ENCODE measurements at places on chromosomes 1 and 21. TPM values are rescaled to one million over a fixed set of nuclear protein-coding genes. Genes with fewer than 3 reads are reported as not detected.

The SMIM1 gene
- total RNA-seq: 1.4 TPM

The URB1 gene
- 32.3 TPM for total RNA-seq

The ABCG1 gene
- total RNA-seq: 8.0 TPM

The MYBPH gene
- not detected for total RNA-seq

The CD48 gene
- 103 TPM for total RNA-seq

The CACNA1S gene
- not detected for total RNA-seq

The PRDM16 gene
- not detected for total RNA-seq

The SLC5A3 gene
- 41.2 TPM for total RNA-seq

The NDUFS2 gene
- total RNA-seq: 79.0 TPM

The FCMR gene
- total RNA-seq: 16.7 TPM

The CD55 gene
- 132 TPM for total RNA-seq

DNA sequence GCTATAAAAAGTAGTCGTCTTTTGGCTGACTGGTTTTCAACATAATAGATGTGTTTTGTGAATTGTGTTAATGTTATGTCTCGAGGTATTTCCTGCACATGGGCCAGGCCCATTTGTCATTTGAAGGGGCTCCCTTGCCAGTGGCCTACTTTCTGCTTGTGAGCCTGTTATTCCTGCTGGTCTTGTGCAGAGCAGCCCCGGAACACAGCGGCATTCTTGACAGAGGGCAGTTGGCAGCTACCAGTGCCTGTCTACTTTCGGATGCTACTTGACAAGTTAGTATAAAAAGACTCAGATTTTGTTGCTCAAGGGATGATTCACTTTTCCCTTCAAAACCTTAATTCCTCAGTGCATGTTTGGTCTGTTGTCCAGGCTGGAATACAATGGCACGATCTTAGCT, 28.5 kb downstream of the PGM1 start:
- peaks cover 11% of the 10 kb centered on the region for H3K36me3 ChIP-seq
- H3K27me3 ChIP-seq: no peaks in the 10 kb centered on the region
- DNase-seq: no peak
- H3K4me1 ChIP-seq: peaks cover 18% of the 10 kb centered on the region

DNA sequence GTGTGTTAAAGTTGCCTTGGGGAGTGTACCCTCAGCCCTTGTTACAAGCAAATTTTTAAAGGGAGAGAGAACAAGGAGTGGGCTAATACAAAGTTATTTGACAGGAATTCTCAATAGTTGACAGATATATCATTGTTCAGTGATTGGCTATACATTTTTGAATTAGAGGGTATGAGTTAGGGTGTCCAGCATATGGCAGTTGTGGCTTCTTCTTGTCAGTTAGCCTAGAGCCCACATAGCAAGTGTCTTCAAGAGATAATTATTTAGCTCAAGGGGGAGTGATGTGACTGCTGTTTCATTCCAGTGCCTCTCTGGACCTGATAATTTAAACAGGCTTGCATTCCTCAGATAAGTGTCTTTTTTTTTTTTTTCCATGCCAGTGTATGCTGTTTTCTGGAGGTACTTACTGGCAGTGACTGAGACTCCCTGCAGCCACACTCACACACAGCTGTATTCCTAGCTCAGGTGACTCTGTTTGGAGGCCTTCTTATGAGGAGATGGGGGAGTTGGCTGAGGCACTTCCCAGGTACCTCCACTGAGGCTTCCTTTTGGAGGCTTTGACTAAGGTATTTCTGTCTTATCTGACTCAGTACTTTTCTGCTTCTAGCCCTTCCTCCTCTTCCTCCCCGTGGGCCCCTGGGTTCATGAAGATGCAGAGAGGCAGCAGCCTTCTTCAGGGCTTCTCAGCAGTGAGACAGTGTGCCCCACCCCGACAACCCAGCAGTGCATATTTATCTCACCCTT, 32.3 kb downstream of the IVNS1ABP start:
- peaks cover 25% of the 10 kb centered on the region for H3K4me1 ChIP-seq
- DNase-seq: no peak
- no peak overlapping the region for H3K4me3 ChIP-seq
- H3K27ac ChIP-seq: no peak overlapping the region

GRCh38 chr1:174713796-174714195, 266.0 kb downstream of the GPR52 start:
- no peaks in the 10 kb centered on the region for H3K27me3 ChIP-seq
- no peaks in the 10 kb centered on the region for H3K4me1 ChIP-seq
- no peak overlapping the region for H3K4me3 ChIP-seq
- DNase-seq: no peak
- H3K36me3 ChIP-seq: no peaks in the 10 kb centered on the region
- H3K27ac ChIP-seq: no peak overlapping the region

DNA sequence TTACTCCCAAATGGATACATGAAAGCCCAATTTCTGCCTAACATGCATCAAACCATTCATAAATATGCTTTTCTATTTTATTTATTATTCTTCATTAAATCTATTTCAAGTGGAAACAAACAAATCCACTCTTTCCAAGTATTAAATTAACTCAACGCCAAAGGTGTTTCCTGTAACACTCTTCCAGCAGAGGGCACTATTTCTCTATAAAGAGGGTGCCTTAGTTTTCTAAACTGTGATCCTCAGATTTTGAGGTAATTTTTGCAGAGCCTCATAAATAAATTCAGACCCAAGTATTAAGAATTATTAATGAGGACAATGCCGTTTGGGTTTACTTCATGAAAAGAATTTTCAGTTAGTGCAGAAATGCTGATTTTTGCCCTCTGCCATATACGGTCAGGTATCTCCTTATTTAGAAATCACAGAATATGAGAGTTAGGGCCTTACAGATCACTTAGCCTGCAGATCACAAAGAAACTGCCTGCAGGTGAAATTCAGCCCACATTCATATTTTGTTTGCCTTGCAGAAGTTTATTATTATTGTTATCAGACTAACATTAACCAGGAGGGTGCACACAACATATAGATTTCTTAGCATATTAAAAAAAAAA, 40.1 kb upstream of the MYSM1 start:
- H3K36me3 ChIP-seq: no peaks in the 10 kb centered on the region
- peaks cover 4% of the 10 kb centered on the region for H3K27me3 ChIP-seq
- H3K27ac ChIP-seq: no peak overlapping the region
- no peak for DNase-seq
- H3K4me1 ChIP-seq: peaks cover 16% of the 10 kb centered on the region

GRCh38 chr1:105416261-105416660, 1640.2 kb upstream of the PRMT6 start:
- H3K4me3 ChIP-seq: no peak overlapping the region
- no peaks in the 10 kb centered on the region for H3K36me3 ChIP-seq
- no peaks in the 10 kb centered on the region for H3K27me3 ChIP-seq
- no peak for DNase-seq
- H3K27ac ChIP-seq: no peak overlapping the region

GRCh38 chr1:28087614-28088167, 719 bp downstream of the EYA3 start:
- no peak for DNase-seq
- H3K4me3 ChIP-seq: peak overlapping the region; percentile 92
- peak overlapping the region; percentile 87 for H3K27ac ChIP-seq
- peaks cover 24% of the 10 kb centered on the region for H3K4me1 ChIP-seq
- H3K36me3 ChIP-seq: no peaks in the 10 kb centered on the region
- peaks cover 3% of the 10 kb centered on the region for H3K27me3 ChIP-seq

DNA sequence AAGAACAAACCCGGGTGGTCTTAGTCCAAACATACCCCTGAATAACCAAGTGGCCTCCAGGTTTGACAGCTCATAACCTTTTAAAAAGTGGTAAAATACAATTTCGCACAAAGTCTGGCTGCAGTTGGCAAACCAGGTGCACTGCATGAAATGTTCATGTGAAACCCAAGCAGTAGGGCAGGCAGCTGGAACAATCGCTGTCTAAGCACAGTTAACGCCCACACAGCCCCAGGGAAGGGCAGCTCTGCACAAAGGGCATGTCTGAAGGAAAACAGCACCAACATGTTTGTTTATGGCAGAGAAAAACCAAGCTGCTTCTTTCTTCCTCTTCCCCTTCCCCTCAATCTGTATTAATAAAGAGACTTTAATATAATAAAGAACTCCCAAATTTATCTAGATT, 49.5 kb downstream of the KIAA1614 start:
- H3K27me3 ChIP-seq: no peaks in the 10 kb centered on the region
- H3K4me3 ChIP-seq: no peak overlapping the region
- H3K27ac ChIP-seq: no peak overlapping the region
- peaks cover 12% of the 10 kb centered on the region for H3K4me1 ChIP-seq
- DNase-seq: no peak

DNA sequence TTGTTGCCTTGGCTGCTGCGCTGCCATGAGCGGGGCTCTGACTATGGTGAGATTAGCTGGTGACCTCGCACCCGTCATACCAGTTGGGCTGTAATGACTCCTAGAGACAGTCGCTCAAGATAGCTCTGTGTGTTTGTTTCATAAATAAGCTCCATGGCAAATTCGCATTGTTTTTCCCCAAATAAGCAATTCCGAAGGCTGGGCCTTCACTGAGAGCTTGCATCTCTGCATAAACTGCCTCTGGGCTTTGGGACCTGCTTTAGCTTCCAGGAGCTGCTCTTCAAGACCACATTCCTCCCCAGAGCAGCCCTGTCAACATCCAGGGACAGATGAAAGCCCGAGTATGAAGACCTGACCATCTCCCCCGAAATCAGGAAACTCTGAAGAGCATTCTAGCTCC, 40.7 kb upstream of the SCCPDH start:
- no peaks in the 10 kb centered on the region for H3K4me1 ChIP-seq
- no peaks in the 10 kb centered on the region for H3K27me3 ChIP-seq
- H3K36me3 ChIP-seq: no peaks in the 10 kb centered on the region
- no peak for DNase-seq
- H3K4me3 ChIP-seq: no peak overlapping the region

DNA sequence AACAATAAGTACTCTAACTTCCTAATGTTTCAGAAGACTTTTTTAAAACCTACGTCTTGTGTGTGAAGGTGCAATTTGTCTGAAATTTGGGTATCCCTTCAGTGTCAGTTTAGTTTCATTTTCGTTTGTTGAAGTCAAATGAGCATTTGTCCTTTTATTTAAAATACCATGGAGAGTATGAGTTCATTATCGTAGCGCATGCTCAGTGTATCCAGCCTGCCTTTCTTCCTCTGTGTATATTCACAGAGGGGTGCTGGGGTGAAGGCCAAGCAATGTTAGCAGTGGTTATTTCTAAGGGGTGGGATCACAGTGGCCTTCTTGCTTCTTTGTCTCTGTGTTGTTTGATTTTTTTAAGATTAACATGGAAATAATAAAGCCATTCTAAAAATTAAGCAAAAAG, 43.2 kb downstream of the CNN3 start:
- DNase-seq: no peak
- H3K27ac ChIP-seq: peak overlapping the region; percentile 34
- no peak overlapping the region for H3K4me3 ChIP-seq
- H3K36me3 ChIP-seq: no peaks in the 10 kb centered on the region

GRCh38 chr1:1785666-1786065, 7.4 kb upstream of the NADK start:
- no peak overlapping the region for H3K4me3 ChIP-seq
- no peak for DNase-seq

DNA sequence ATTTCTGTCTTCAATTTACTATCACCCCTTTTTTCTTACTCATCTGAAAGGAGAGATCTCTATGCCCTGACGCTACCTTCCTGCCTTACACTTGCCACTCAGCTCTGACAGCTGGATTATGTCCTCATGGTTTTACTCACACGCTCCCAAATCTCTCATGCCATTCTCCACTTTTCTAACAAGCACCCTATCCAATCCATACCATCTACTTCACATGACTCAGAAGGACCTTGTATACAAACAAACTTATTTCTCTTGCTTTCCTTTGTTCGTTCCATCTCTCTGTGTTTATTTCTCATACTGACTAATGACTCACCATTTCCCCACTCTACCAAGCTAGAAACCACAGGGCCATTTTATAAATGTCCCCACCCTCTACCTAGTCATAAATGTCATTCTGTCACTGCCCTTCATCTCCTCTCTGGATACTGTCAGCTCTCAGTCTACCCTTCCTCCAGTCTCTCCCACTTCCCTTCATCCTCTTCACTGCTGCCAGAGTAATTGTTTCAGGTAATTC, 87.3 kb downstream of the USP24 start:
- H3K27ac ChIP-seq: peak overlapping the region; percentile 83
- peak overlapping the region; percentile 11 for H3K4me3 ChIP-seq
- no peaks in the 10 kb centered on the region for H3K27me3 ChIP-seq
- H3K4me1 ChIP-seq: peaks cover 32% of the 10 kb centered on the region
- no peak for DNase-seq

Data from activated T-helper 2 cell treated with anti-CD3 and anti-CD28 coated beads, Interferon-gamma antibody, Interleukin-2, Interleukin-4, amounts not matched to agents 10 μg/mL and 5 μg/mL and 100 μg/mL, durations not matched to agents 14 hours and 24 hours and 36 hours (primary cell).